ENCODE measurements at places on chromosomes 7 and 10. TPM values are rescaled to one million over a fixed set of nuclear protein-coding genes. Genes with fewer than 3 reads are reported as not detected.

Gene SPDYE16
- 0.73 TPM for total RNA-seq

Gene PLA2G12B
- total RNA-seq, result not detected

Gene JAZF1
- total RNA-seq, result 8.6 TPM

DNA sequence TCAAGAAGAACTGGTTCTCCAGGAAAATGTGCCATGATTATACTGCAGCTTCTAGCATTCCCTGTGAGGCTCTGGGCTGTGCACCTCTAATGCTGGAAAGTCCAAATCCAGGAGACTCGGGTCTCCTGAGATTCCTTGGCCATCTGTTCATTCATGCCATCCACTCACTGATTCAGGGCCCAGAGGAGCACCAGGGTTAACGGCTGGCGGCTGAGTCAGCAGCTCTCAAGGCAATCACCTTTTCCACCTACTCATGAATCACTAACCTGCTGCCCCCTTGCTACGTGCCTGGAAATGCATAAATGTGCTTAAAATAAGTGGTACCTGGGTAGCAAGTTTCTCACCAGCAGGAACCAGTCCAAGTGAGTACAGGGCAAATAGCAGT, 132.7 kb downstream of the KCNMA1 start:
- H3K4me1 ChIP-seq, result no peaks in the 10 kb centered on the region
- no peaks in the 10 kb centered on the region for H3K36me3 ChIP-seq
- H3K27me3 ChIP-seq, result no peaks in the 10 kb centered on the region
